ENCODE measurements at places on chromosomes 7 and 10.

DNA sequence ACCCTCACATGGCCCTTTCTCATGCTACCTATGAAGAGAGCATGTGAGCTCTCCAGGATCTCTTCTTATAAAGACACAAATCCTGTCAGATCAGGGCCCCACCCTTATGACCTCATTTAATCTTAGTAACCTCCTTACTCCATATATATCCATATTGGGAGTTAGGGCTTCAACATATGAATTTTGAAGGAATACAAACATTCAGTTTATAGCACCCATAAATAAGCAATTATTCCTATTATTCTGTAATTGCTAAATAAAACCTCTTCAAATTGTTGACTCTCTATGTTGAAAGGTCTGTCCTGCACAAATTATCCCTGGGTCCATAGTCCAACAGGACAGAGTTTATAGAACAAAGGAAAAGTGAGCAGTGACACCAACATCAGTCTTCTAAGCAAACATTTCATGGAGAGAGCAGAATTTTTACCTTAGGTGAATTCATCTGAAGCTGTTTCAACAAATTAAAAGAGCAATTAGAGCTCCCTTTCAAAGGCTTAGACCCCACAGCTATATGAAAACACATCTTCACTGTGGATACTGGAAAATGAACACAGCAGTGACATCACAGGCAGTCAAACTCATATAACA is 12.2 kb downstream of the DOCK4 start:
- no peak for DNase-seq

DNA sequence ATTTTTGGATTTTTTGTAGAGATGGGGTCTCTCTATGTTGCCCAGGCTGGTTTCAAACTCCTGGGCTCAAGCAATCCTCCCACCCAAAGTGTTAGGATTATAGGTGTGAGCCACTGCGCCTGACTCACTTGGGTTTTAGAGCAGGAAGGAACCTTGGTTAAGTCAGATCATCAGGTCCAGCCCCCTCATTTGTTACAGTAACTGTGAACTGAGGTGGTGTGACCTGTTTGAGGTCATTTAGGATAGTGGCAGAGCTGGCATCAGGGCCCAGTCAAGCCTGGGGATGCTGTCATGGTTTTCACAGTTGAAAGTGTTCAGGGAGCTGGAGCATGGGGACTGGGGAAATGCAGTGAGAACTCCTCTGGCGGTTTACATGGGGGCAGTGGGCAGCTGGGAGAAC is 159.6 kb downstream of the TAX1BP1 start:
- no peak for DNase-seq

DNA sequence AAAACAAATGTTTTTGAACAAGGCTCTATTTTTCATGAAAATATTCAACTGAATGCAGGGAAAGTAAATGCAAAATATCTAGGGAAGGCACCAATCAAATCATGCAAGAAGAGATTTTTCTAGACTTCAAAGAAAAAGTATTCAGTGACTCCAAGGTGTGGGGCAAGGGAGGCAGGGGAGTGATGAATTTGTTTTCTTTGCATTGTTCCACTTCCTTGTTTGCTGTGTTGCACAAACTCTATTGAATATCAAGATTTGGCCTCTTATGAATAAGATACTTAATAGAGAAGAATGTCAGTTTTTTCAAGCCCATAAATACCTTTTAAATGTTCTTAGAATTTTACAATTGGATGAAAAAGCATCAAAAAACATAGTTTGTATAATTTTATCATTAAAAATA is 26.4 kb downstream of the STEAP1 start:
- DNase-seq, result no peak

DNA sequence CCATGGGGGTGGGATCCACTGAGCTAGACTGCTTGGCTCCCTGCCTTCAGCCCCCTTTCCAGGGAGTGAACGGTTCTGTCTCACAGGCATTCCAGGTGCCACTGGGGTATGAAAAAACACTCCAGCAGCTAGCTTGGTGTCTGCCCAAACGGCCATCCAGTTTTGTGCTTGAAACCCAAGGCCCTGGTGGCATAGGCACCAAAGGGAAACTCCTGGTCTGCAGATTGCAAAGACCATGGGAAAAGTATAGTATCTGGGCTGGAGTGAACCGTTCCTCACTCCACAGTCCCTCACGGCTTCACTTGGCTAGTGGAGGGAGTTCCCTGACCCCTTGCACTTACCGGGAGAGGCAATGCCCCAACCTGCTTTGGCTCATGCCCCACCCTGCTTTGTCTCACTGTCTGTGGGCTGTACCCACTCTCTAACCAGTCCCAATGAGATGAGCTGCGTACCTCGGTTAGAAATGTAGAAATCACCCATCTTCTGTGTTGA is 62.7 kb downstream of the PPP1R9A start:
- DNase-seq, result no peak

- no peak for DNase-seq
Observed at GRCh38 chr10:73094986-73095480, 1.6 kb downstream of the P4HA1 start.

GRCh38 chr10:77873536-77874380 is 52.8 kb downstream of the DLG5 start:
- DNase-seq, result no peak

GRCh38 chr7:33644489-33644888 is 260.9 kb upstream of the BMPER start:
- no peak for DNase-seq

GRCh38 chr7:47454974-47455871 is 126.7 kb downstream of the TNS3 start:
- DNase-seq, result no peak

- DNase-seq, result no peak
Observed at GRCh38 chr10:86837663-86838062, 81.2 kb downstream of the BMPR1A start.

DNA sequence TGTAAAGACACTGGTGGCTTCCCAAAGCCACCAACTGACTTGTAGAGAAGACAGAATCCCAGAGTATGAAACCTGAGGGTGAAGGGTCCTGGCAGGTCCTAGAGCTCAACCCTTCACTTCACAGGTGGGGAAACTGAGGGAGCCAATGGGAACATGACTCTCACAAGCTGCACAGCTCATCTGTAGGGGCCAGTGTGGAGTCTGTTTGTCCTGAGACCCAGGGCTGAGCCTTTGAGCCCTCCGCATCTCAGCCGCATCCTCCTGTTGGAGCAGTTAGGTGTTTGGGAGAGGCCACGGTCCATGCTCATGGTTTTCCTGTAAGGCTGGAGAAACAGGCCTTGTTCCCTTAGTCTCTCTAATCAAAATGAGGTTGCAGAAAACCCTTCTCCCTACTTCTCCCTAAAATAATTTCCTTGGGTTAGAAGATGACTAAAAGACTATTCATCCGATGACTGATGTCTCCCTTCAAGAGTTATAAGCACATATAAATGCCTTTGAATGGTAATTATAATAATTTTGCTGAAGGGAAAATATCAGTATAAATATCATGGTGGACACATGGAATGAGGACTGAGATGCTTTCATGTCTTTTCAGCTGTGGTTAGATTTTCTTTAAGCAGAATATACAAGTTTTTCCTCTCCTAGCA is 10.3 kb downstream of the HTRA1 start:
- DNase-seq, result no peak

- DNase-seq, result no peak
Observed at GRCh38 chr7:141073173-141073640, 657 bp upstream of the TMEM178B start.

DNA sequence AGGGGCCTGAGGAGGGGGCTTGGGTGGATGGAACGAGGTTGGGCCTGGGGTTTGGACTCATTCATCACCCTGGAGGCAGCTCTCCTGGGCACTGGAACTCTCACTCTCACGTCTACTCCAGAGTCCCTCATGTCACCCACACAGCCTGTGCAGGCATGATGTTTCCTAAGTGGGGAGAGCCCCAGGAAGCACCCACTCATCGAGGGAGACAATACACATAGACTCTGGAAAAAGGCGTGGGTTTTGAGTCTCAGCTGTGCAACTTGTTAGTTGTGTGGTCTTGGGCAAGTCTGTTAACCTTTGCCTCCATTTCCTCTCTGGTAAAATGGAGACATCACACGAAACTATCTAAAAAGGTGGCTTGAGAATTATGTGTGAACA is 25.9 kb upstream of the RBM20 start:
- no peak for DNase-seq

GRCh38 chr7:99597762-99598501 is at the start of gene TMEM225B:
Gene TMEM225B (plus strand): TSS chr7:99598267. CDS start chr7:99604389, 6,122 bp downstream.
- DNase-seq, result no peak

- no peak for DNase-seq
Observed at GRCh38 chr10:43389867-43390266, 18.4 kb downstream of the FXYD4 start.
